ENCODE measurements at places on chromosomes 11 and 22.

DNA sequence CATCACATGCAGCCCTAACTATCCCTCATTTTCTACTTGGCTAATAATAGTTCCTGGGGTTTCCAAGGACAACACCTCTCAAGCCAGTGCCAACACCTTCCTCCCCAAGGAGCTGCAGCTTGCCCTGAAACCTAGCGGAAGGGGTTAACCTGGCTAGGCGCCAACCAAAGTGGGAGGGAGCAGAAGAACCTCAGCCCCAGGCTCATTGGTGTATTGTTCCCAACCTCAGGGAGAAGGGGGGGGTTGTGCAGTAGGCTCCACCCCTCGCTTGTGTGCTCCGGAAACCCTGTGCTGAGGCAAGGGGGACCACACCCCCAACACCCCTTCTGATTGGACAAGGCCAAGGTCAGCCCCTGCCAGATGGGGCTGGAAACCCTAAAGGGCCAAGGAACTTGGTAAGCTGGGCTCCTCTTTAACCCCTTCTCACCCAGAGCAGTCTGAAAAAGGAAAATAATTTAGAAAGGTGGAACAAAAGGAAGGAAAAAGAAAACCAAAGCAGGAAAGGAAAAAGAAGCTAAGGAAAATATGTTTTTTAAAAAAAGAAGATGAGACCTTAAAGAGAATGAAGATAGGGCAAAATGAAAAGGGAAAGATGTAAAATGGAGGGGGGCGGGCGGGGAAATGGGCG is 2.5 kb downstream of the MTA2 start:
- peak; percentile 99 for DNase-seq

GRCh38 chr22:42065438-42066125 is 5.0 kb downstream of the NAGA start:
- DNase-seq: no peak

- peak; percentile 26 for DNase-seq
These were observed 20.9 kb downstream of the SVIP start for GRCh38 chr11:22808571-22809197.

DNA sequence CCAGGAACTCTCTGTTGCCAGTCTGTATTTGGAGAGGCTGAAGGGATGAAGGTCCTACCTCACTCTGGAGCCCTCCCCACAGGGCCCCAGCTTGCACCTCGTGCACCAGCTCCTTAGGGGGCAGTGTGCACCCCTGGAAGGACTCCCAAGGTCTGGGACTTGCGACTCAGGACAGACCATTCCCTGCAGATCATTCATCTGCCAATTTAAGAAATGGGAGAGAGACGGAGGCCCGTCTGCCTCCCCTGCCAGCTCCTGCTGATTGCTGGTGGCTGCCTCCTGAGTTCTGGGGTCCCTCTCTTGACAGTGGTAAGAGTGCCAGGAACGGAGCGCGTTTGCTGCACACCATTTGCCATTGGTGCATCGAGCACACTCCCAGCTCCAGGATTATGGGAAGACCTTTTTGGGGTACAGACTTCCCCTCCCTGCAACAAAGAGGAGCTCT is 27.4 kb upstream of the MALAT1 start:
- DNase-seq: peak; percentile 79

- DNase-seq: peak; percentile 62
These were observed 34.7 kb downstream of the PARVA start for GRCh38 chr11:12411806-12412727.

DNA sequence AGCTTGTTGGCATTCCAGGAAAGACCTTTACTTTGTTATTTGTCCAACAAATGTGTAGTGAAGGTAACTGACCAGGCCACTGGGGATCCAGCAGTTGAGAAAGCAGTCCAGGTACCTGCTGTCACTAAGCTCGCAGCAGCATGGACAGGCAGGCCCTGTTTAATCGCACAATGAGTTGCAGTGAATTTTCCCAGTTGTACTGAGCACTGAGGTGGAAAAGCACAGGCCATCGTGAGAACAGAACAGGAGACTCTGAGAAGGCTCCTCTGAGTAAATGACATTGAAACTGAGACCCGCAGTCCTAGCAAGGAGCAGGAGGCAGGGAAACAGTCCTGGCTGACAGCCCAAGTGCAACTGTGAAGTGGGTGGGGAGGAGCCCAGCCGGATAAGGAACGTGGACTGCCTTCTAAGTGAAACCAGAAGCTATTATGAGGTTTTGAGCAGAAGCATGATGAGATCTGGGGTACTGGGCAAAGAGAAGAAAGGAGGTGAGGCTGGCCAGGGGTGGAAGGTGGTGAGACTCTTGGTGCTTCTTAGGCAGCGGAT is 39.8 kb upstream of the CDON start:
- peak; percentile 53 for DNase-seq

DNA sequence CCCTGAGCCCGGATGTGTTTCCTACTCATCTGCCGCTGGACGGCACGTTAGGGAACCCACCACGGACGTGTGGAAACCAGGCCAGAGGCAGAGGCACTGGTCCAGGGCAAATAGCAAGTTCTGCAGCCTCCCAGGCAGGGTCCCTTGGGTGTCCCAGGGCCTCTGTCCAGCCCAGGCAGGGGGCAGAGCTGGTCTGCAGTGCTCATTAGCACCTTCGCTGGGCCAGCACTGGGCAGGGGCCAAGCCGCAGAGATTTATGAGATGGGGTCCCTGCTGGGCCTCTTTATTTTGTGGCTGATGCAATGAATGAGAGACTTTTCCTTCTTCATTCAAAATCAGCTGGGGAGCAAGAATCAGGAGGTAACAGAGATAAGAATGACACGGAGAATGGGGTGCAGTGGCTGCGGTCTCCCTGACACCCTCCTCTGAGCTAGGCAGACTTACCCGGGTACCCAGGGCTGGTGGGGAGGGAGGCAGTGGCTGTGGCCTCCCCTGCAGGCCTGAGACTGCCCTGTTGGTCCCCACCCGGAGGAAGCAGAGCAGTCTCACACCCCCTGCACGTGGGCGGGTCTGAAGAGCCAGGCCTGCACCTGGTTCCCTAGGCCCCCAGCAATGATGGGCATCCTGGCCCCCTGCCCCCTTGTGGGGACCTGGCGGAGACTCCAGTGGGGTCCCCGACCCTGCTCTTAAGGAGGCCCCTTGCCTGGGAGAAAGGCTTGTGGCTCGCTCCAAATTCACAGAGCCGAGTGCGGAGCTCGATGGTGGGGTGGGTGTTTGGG is 14.0 kb upstream of the PARVG start:
- no peak for DNase-seq

GRCh38 chr22:23177197-23177596 is 3.1 kb upstream of the BCR start:
- DNase-seq: peak; percentile 73

- DNase-seq: no peak
These were observed 789 bp upstream of the POLA2 start for GRCh38 chr11:65260756-65261590.

DNA sequence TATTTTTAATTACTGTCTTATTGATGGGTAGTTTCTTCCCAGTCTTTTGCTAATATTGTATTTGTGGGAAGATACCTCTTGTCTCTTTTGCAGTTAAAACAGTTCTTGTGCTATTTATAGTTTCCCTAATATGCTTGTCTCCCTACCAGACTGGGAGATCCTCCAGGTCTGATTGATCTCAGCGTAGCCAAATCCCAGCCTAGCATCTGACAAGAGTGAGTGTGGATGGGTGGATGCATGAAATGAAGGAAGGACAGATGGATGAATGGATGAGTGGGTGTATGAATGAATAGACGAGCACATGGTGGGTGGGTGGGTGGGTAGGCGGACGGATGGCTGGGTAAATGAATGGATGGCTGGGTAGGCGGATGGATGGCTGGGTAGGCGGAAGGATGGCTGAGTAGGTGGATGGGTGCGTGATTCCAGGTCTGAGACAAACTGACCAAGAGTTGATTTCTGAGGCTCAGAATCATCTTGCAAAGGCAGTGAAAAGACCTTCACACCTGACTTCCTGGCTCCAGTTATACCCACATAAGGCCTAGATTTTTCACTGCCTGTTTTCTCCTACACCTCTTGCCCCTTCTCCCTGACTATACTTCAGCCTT is 11.4 kb downstream of the DNAJB13 start:
- no peak for DNase-seq

DNA sequence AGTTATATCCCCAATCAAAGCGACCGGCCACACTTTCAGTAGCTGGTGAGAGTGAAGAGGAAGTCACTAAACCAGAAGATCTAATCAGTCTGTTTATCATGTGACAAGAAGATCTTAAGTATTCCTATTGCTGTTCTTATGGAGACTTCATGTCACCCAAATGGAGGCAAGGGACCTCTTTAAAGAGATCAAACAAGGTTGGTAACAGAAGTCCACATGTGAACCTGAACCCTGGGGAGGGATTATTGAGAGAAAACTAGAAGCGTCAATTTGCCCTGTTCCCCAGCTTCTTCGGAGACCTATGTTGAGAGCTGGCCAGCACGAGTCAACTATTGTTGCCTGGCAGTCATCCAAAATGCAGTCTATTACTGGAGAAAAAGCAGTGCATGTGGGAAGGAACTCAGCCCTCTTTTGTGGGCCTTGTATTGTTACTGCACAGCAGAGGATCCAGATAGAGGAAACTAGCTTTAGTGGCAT is 76.9 kb upstream of the CTSC start:
- DNase-seq: no peak

DNA sequence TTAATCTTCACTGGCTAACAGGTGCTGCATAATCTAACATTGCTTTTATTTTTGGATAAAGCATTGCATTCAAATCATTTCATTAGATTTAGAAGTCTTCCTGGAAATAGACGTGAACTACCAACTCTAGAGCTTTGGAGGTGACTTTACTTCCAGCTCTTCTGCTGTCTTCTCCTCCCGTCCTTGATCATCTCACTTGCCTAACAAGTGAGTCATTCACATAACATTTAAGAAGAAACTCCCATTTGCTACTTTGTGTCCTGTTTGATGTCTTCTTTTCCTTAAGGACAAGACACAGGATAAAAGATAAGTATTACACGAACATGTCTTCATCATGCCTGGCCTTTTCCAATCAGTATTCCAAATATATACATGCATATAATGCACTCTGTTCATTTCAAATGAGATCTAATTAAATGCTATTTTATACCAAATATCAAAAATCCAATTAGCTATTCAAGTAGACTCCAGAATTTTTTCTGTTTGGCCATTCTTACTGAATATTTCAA is 88.3 kb downstream of the BDNF start:
- DNase-seq: no peak

- DNase-seq: no peak
These were observed 733.4 kb downstream of the JRKL start for GRCh38 chr11:97123237-97123636.

- no peak for DNase-seq
These were observed 6.4 kb downstream of the CDCA5 start for GRCh38 chr11:65077451-65077850.

DNA sequence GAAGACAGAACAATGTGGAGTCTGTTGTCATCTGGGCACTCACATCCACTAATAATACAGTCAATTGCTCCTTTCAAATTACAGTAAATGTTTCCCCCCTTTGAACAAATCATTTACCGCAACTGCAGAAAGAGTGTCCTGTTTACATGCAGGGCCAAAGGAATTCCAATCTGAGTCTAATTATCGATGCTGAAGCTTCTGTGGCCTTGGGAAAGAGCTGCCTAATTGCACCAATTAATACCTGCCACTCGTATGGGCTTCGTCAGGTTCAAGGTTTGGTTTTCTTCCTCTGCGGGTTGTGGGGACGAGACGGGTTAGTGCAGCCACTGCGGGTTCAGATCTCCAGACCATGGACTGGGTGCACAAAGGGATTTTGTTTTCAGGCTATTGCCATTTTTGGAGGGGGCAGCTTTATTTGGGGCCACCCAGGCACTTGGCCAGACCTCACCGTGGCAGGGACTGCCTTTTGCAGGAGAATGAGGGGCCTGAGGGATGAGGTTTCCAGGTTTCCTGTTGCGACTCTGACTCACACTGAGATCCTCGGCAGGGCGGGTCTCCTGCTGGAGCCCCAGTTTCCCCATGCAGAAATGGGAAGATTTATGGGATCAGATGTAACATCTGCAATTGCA is 147.6 kb downstream of the MIAT start:
- no peak for DNase-seq

- DNase-seq: no peak
These were observed 6.9 kb downstream of the CYB5R2 start for GRCh38 chr11:7666292-7666866.

DNA sequence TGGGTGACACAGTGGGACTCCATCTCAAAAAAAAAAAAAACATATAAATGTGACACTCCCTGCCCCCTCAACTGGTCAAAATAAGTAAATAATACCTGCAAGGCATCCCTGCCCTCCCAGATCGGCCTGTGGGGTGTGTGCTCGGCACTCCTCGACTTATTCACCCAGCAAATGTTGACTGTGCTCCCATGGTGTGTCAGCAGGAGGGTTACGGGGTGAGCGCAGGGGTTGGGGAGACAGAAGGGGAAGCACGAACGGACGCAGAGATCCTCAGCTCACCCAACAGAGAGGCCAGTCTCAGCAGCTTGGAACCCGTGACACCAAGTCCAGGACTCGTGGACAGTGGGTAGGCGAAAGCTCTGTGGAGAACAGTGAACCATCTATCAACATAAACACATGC is 1.6 kb upstream of the ADM2 start:
- DNase-seq: no peak

GRCh38 chr11:66815646-66816045 is 27.6 kb upstream of the RCE1 start:
- DNase-seq: no peak

DNA sequence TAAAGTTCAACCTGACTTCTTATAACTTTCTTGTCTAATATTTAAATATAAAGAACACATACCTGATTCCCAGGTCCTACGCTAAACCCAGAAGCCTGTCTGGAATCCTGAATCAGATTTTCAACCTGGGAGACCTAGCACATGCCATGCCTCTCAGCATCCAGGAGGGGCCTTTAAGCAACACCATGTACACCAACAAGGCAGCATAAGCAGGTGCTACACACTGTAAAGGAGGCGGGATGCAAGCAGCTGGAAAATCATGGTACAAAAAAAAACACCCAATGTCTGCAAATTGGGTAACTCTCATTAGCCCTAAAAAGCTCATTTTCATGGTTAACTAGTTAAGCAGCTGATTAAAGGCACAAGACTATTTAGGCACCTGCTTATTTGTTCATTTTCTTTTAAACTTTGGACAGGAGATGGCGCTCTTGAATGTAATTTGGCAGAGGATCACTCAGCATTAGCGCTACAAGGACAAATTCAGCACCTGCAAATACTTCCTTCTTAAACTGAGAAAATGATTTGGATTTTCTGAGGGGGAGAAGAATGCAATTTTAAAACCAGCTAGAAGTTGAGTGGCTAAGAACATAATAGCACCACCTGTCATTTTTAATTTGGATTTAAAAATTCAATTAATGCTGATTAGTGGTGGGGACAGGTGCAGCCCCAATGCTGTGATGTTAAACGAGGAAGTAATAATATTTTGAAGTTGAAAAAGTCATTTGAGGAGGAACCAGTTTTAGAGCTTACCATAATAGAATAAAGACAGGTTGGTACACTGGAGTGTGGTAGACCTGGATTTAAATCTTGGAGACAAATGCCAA is 104.0 kb downstream of the FAR1 start:
- DNase-seq: peak; percentile 74

DNA sequence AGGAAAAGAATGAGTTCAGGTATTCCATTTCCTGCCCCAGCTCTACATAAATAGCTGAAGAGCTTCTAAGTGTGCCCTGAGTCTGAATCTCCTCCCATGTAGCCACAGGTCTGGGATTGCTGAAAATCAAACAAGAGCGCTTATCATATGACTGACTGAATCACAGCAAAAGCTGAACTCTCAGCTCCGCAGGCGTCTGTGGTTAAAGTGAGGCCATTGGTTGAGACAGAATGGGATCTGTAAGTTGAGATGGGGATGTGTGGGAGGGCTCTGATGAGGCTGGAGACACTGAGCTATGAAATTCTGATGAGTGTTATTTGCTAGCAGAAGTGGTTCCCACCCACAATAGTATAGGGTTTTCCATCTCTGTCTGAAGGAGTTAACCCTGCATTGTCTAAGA is 637.0 kb downstream of the OPCML start:
- DNase-seq: no peak

Data from GM12865 (cell line).